ENCODE measurements at places on chromosomes 2 and 18.

- DNase-seq = no peak
Measured at GRCh38 chr2:55009277-55010060, 40.8 kb downstream of the RTN4 start.

- DNase-seq = no peak
Measured at GRCh38 chr2:25551316-25551715, 122.1 kb downstream of the DTNB start.

GRCh38 chr2:167832868-167833287, 414.5 kb downstream of the STK39 start:
- no peak for DNase-seq

GRCh38 chr2:58428096-58429013, 187.2 kb upstream of the FANCL start:
- peak; percentile 62 for DNase-seq

GRCh38 chr2:16675781-16676180, 10.1 kb upstream of the CYRIA start:
- DNase-seq = no peak

DNA sequence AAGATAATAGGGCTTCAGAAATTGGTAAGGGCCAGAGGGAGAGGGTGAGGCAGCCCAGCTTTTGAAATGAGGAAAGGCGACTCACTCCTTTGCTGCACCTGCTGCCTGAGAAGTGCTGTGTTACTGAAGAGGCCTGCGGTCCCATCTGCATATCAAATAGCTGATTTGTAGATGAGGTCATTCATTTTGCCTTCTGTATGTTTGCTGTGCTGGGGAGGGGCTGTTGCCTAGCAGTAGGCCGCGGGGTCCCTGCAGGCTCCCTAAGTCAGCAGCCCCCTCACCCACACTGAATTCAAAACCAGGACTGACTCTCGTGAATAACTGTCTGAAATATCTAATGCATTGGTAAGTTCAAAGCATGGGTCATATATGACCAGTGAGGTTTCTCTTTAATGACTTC, 377.2 kb downstream of the SOX11 start:
- peak; percentile 95 for DNase-seq

All from DMS79 treated with DMSO at 0.1 percent for 48 hours (cell line).